PC-3 (cell line): ENCODE measurements at places on chromosomes 11 and 22. TPM values are rescaled to one million over a fixed set of nuclear protein-coding genes. Genes with fewer than 3 reads are reported as not detected.
A peak's percentile ranks its signal among the peaks of the same experiment; 100 is the strongest.

PRPF19 gene
- total RNA-seq = 165 and 177 TPM in 2 replicates

ZNF74 gene
- total RNA-seq = 11.1 and 18.5 TPM in 2 replicates

MACROD1 gene
- total RNA-seq = 71.4 and 77.1 TPM in 2 replicates

NCR3LG1 gene
- total RNA-seq = 1.3 and 1.6 TPM in 2 replicates

DERL3 gene
- not detected in 2 replicates for total RNA-seq

TREH gene
- total RNA-seq = not detected in 2 replicates

IGLL1 gene
- total RNA-seq = not detected in 2 replicates

NOX4 gene
- not detected in 2 replicates for total RNA-seq

GRCh38 chr22:33772745-33773144 lies 147.5 kb downstream of the LARGE1 start:
- no peak for DNase-seq

DNA sequence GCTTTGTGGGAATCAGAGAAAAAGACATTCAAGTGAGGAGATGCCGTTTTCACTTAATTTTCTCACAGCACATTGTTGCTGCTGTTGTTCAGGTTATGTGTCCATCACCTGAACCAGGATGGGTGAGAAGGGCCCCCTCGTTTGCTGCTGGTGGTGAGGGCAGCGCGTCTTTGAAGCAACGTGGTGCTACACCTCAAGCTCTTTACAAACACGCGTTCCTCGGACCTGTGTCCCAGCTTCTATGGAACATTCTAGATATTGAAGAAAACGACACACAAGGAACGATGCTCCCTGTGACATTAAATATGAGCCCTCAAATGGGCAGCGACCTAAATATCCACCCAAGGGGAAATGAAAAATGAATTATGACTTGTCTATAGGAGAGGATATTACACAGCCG lies 418.6 kb downstream of the MN1 start:
- no peak for DNase-seq

DNA sequence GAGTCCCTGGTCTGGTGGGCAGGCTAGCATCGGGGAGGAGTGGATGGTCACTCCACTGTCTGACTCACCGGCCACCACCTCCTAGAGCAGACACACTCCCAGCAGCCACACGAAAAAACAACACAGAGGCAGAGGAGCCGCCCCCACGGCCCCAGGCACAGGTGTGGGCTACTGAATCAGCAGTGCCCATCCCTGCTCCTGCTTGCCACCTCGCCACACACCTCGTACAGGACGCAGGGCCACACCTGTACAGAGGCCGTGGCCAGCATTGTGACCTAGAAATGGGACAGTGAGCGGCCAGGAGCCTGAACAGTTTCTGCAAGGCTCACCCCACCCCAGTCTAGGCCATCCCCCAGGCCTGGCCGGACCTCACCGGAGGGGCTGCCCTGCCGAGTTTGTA lies 14.0 kb downstream of the TRIM29 start:
- DNase-seq = peak; percentile 73

GRCh38 chr11:69055598-69056516 lies 7.1 kb downstream of the TPCN2 start:
- no peak for DNase-seq

- DNase-seq = peak; percentile 56
Measured at GRCh38 chr22:43823353-43823908, 11.3 kb upstream of the EFCAB6 start.

DNA sequence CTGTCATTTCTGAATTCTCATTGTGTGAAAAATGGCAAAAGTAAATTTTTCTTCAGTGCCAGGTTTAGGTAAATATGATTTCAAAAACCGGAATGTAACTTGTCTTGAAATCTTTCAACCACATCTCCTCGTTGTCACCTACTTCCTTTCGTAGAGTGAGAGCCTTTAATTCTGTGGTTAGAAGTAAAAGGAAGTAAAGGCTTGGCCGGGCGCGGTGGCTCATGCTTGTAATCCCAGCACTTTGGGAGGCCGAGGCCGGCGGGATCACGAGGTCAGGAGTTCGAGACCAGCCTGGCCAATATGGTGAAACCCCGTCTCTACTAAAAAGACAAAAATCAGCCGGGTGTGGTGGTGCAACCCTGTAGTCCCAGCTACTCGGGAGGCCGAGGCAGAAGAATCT lies 29.8 kb downstream of the SGSM3 start:
- no peak for DNase-seq

GRCh38 chr11:124864176-124864891 lies 898 bp upstream of the ROBO3 start:
- DNase-seq = no peak

DNA sequence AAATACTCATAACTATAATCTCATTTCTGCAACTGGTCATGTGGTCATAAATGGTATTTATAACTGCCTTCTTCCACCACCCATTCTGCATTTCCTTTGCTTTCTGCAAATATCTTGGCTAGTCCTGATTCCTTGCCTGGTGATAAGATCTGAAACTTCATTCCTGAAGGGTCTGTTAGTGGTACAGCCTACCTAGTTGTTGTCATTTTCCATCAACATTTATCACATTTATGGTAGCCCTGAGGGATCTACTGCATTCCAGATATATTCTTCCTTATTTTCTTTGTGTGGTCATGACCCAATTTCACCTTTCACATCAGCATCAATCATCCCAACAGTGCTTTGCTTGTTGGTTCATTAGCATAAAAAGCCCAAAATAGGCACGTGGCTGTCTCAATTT lies 50.1 kb downstream of the DDX6 start:
- no peak for DNase-seq

GRCh38 chr22:27919222-27919941 lies at the start of gene PITPNB:
Gene PITPNB (minus strand): TSS chr22:27919256. CDS start chr22:27919191, 65 bp downstream.
- peak; percentile 96 for DNase-seq

DNA sequence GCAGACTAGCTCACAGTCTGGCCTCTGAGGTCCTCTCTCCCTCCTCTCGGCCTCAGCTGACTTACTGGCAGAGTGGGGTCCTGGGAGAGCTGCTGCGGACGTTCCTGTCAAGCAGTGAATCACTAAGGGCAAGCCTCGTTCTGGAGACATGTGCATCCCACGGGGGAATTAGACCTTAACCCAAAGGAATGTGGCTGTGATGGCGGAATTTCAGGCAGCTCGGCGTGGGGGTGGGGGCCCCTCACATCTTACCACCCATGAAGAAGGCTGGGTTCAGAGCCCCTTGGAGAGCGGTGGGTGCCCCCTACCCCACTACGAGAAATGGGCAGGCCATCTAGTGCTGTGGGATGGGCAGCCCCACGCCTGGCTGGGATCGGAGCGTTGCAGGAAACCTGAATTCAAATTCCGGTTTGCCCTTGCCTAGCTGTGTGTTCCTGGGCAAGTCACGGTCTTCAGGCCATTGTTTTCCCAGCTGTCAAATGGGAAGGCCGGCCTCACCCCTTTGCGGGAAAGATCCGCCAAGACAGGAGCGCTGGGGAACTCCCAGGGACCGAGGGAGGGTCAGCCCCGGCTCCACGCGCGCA lies 554 bp downstream of the LRRC32 start:
- no peak for DNase-seq

DNA sequence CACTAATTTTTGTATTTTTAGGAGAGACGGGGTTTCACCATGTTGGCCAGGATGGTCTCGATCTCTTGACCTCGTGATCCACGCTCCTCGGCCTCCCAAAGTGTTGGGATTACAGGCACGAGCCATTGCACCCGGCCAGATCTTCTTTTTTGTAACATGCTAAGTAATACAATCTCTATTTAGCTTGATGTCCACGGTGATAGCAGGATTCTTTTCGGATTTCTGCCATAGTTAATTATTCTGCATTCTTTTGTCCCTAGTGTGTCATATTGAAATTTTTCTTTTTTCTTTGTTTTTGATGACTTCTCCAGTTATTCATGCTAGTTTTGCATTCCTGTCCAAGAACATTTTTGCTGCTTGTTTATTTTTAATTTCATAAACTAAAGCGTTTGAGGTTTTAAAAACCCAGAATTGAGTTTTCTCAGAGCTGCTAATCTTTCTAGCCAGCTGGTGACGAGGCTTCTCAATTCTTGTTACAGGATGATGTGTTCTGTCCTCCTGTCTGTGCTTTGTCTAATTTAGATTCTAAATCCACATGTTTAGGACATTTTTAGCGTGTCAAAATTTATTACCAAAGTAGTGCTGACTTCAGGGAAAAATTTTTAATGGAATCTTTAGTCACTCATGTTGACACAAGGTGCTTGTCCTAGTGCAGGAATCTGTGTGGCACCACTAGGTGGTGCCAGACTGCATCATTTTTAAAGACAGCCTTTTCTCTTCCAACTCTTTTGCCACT lies 21.8 kb downstream of the NF2 start:
- peak; percentile 83 for DNase-seq

- no peak for DNase-seq
Measured at GRCh38 chr11:64100360-64100759, 64.6 kb downstream of the FLRT1 start.

- DNase-seq = no peak
Measured at GRCh38 chr11:7499081-7499480, 13.8 kb downstream of the OLFML1 start.

GRCh38 chr22:33921525-33922348 lies 1.5 kb upstream of the LARGE1 start:
- no peak for DNase-seq

DNA sequence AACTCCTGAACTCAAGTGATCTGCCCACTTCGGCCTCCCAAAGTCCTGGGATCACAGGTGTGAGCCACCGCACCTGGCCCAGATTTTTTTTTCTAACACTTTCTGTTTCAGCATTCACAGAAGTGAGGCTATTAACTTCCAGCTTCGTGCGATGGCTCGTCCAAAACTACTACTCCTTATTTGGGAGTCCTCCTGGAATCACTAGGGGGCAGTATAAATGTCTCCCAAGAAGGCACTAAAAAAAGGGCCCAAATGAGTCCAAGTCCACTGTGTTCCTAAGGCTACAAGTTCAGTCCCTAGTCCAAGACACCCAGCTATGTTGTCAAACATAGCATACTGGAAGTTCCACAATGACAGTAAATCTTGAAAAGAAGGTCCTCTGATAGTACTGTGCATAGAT lies 63.2 kb upstream of the BIRC3 start:
- peak; percentile 47 for DNase-seq
